ENCODE measurements at places on chromosomes 4 and X.

DNA sequence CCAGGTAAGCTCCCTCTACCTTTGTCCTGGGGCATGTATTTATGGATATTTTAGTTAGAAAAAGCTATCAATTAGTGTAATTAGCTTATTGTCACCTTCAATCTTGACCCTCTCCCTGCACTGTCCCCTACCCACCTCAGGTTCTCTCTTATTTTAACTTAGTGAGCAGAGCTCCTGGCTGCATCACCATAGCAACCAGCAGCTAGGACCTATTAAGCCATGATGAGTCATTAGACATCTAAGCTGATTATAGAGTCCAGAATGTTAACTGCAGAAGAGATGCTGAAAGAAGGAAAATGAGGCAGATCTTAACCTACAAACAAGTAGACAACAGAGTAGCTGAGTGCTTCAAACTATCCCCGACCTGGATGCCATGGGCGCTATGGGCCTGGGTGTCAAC lies 36.6 kb downstream of the MAGEE2 start:
- DNase-seq, result no peak

DNA sequence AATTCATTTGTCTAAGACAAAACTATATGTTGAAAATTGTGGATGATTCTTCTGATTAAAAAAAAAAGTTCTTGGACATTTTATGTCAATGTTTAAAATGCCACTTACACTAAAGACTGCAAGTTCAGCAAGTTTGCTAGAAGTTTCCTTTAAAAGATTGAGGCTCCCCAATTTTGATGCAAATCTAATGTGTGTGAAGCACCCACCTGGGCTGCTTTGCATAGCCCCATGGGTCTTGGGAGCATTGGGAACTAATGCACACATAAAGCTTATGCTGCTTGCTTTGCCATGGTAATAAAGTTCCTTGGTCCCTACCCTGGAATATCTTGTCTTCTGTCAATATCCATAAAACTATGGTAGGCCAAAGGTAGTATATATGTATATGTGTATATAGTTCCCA lies 725.9 kb upstream of the GRID2 start:
- DNase-seq, result no peak

DNA sequence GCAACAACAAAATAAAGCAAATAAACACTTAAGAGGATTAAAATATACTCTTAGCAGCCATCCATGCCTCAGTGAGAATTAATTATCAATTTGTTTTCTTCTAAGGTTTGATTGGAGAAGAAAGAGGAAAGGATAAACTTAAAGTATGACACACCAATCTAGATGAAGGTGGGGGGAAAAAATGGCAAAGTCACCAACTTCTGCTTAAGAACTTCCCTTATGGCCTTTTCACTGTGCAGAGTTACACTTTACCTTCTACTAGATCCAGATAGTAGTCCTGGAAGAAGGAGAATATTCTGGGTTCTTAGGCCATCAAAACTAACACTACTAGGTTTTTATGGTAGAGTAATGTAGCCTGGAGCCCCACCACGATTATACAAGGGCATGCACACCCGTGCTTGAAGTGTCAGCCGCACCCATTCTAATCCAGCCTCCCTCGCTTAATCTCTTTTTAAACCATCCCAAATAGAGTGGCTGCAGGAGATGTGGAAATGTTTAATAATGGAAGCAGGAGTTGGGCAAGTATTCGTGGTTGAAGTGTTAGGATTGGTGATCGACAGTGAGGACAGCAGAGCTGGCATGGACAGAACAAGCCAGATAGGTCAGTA lies 14.1 kb downstream of the ENPEP start:
- DNase-seq, result no peak

GRCh38 chr4:74504212-74504611 lies 59.3 kb downstream of the AREG start:
- peak; percentile 62 for DNase-seq

DNA sequence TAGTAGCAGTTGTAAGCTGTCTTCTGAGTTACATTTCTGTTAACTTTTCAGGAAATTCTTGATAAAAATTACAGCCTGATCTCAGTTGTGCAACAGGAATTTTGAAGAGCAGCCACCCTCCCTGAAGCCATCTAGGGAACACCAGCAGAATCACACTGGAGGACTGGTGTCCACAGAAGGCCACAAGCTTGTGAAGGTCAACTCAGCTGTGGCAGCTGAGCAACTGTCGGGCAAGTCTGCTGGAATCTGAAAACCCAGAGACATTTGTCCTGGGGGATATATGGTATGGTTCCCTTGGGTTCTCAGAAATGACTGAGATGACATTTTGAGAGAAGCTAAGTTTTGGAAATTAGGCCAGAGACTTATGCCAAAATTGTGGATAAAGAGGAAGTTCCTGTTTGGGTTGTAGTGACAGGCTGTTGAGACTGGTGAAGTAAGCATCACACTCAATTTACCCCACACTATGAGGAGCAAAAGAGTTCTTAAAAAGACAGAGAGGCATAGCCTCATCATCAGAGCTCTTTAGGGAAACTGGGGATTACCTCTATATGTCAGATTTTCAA lies 78.1 kb upstream of the TNIP3 start:
- no peak for DNase-seq

DNA sequence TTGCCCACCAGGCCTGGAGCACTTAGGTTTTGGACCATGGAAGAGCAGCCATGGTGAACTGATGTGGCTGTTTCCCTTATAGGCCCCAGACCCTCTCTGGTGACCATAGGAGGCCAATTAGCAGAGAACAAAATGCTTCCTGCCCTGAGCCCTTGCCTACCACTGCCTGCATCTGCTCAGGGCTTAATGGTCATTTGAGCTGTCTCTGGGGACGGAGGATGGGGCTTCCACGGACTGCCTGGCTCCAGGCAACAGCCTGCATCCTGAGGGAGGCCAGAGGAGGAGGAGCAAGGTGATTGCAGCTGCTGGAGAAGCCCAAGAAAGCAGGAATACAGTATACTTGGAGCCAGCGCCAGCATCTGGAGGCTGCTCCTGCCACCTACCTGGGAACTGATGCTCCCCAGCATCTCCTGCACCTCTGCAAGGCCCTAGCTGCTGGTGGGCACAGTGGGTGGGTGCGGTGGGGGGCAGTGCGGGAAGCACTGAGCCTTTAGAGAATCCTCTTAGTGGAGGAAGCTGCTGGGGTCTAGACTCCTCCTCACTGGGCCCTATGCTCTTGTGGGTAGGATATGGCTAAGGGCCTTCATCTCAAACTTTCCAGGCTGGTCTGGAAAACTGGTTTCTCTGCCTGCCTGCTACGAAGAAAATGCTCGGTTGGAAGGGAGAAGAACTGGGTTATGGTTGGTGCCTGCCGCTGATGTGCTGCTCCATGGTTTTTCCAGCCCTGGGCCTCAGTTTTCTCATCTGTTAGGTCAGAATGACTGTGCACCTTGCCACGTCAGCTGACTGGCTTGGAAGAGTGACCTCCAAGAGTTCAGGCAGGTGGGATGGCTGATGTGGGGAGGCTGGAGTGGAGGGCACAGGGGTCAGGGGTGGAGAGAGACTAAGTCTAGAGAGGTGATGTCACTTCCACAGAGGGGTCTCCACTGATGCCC lies 158.8 kb upstream of the PJA1 start:
- no peak for DNase-seq

- DNase-seq, result peak; percentile 33
Measured at GRCh38 chr4:91113130-91113706, 986.0 kb downstream of the CCSER1 start.

Measured in astrocyte of the cerebellum (primary cell).